Neural progenitor cell (in vitro differentiated cells): ENCODE measurements at places on chromosomes 7 and 10.

DNA sequence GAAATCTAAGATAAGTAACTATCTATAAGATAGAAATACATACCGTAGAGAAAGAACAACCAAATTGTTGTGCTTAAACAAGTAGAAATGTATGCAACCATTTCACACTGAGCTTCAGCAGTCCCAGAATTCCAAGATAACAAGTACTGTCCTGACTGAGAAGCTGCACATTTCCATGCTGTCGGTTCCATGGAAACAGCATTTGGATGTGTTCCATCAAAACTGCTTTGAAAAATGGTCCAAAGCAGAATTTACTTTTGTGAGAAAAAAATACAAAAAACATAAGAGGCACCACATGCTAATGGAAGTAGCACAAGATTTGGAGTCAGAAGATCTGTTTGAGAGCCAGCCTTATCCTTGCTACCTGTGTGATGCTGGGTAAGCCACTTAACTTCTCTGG lies 92.6 kb downstream of the MTERF1 start:
- no peak for DNase-seq

GRCh38 chr7:24483804-24484203 lies 89.4 kb upstream of the PALS2 start:
- DNase-seq: no peak

- peak; percentile 0 for DNase-seq
Measured at GRCh38 chr7:24718431-24718831, 38.8 kb downstream of the GSDME start.

DNA sequence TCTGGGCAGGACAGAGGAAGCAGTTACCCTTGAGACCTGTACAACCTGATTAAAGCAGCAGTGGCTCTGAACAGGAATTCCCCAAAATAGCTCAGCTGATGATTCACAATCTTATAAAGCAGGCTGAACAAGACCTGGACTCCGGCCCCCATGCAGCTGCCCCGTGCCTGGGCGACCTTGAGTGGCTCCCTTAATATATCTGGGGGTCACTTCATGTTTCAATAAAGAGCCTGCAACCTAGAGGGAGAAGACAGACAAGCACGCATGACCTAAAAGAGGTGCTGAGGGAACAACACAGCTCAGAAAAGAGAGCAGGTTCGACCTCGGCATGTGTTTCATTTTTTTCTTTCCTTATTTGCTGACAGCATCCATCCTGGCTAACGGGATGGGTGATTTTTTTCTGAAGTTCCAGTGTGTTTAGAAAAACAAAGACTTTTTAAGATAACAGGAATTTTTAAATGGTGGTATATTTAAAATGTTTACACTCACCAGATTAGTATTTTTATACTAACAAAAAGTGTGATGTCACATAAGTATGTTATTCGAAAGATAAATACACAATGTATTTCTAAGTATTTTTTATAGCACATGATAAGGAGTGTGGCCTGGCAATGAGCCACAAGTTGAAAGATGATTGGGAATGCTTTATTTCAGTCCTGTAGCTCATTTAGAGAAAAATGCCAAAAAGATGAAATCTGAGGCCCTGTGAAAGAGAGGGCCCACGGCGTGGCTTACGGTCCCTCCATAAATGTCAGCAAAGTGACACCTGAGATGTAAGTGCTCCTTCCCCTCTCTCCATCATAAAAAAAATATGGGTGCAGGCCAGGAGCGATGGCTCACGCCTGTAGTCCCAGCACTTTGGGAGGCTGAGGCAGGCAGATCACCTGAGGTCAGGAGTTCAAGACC lies 161.3 kb downstream of the SLIT1 start:
- no peak for DNase-seq

DNA sequence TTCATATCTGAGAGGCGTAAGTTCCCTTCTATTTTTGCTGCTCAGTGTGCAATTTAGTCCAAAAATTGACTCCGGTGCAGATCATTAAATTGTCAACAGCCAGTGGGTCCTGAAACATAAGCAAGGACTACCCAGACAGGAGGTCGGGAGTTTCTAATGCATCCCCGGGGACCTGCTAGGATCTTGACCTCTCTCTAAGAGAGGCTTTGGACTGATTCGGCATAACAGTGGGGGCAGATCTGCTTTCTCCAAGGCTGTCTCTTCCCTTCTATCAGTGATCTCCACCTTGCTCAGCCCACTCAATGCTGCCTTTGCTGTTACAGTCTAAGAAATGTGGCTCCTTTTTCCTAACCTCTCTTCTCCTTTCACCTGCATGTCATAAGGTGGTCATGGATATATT lies 199.1 kb upstream of the NRP1 start:
- DNase-seq: no peak

- no peak for DNase-seq
Measured at GRCh38 chr10:3668966-3669330, 116.1 kb downstream of the KLF6 start.

GRCh38 chr10:102729029-102730026 lies 14.4 kb upstream of the WBP1L start:
- DNase-seq: peak; percentile 89
